Left renal pelvis (tissue), 4 donors: ENCODE measurements at places on chromosomes 13 and 19. TPM values are rescaled to one million over a fixed set of nuclear protein-coding genes. Genes with fewer than 3 reads are reported as not detected.

GRCh38 chr13:75749407-75749806, 113.3 kb downstream of the LMO7 start:
- DNase-seq = no peak

DNA sequence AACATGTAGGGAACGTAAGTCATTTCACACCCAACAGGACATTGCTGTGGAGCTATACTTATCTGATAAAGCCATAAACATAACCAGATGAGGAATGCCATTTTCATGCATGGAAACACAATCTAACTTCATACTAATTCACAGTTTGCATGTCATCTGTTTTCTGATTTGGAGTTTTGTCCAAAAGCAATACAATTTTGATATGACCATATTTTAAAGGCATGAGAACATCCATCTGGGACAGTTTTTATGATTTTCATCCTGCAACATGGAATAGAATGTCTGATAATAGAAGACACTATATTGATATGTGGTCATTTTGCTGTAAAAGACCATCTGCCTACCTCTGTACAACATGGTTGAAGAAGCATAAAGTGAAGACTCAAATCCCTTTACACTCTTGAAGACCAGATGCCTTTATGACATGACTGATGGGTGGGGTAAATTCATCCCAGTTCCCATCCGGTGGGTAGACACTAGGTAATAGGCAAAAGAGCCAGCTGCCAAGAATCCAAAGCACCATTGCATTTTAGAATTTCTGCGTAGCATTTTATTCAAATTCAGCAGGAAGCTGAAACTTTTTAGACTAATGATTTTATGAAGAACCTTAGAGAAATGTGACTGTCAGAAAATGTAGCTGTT, 309.8 kb downstream of the LMO7 start:
- DNase-seq = no peak

The FXYD5 gene
- 29.7 TPM for polyA plus RNA-seq

GRCh38 chr13:60392131-60392530, 4.9 kb upstream of the TDRD3 start:
- DNase-seq = no peak

DNA sequence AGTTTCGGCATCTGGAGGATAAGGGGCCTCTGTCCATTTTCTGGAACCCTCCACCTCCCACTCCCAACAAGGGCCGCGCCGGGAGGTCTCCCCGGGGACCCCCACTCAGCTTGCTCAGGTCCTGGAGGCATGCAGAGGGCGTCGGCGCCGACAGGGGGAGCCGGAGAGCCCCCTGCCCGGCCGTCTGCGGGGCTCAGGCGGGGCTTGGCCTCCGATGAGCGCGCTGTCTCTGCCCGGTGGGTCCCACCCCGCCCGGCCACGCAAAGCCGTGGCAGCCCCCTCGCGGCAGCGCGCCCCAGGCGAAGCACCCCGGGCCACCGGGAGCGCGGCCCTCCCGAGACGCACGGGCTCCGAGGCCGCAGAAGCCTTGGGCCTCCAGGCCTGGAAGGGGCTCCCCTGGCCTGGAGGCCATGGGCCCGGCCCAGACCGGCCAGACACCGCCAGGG, 149.7 kb upstream of the ZNF536 start:
- DNase-seq = no peak

- no peak for DNase-seq
Measured at GRCh38 chr13:79384022-79384610, 21.9 kb downstream of the RBM26 start.

GRCh38 chr13:64546371-64546770, 2683.8 kb downstream of the PCDH9 start:
- DNase-seq = no peak

GRCh38 chr13:51827254-51827653, 17.7 kb downstream of the TMEM272 start:
- no peak for DNase-seq

GRCh38 chr19:55546822-55547614, 1.7 kb upstream of the SBK3 start:
- DNase-seq = no peak

The ZNF154 gene
- polyA plus RNA-seq = 22.8 TPM

GRCh38 chr13:51814825-51815650, 11.1 kb upstream of the DHRS12 start:
- DNase-seq = no peak

The TINCR gene
- 0.09 TPM for polyA plus RNA-seq

- no peak for DNase-seq
Measured at GRCh38 chr13:89165685-89166084, 1494.5 kb downstream of the SLITRK5 start.

DNA sequence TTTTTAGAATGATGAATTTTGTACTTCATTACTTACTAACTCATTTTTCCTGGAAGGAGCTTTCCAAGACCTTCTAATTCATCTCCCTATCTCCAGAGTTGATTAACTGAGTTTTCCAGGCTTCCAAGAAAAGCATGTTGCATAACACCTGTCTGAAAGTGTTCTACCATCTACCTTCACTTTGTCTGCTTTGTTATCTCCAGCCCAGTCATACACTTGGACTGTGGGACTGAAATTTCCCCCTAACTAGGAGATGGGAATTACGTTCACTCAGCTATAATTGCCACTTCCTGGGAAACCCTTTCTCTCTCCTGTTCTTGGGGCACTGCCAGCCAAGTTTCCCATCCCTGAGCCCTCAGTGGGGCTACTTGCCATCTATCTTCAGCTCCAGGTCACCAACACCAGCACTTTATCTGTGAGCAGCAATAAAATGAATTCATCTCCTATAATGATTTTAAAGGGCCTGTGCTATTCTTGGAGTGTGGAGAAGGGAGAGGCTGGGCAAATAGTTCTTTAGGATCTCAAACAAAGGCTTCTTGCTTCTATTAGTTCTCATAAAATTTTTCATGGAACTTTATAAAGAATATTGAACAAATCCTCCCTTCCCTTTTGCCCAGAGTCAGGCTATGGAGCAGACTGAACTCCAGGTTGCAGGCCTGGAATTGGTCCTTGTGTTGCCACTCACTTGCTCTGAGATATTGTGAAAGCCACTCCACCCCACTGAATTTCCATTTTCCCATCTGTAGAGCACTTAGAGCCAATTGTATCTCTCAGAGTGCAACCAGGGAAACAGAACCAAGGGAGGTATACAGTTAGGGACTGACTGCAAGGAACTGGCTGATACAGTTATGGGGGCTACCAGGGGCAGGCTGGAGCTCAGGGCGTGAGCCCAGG, 17.8 kb upstream of the ATP12A start:
- DNase-seq = no peak

DNA sequence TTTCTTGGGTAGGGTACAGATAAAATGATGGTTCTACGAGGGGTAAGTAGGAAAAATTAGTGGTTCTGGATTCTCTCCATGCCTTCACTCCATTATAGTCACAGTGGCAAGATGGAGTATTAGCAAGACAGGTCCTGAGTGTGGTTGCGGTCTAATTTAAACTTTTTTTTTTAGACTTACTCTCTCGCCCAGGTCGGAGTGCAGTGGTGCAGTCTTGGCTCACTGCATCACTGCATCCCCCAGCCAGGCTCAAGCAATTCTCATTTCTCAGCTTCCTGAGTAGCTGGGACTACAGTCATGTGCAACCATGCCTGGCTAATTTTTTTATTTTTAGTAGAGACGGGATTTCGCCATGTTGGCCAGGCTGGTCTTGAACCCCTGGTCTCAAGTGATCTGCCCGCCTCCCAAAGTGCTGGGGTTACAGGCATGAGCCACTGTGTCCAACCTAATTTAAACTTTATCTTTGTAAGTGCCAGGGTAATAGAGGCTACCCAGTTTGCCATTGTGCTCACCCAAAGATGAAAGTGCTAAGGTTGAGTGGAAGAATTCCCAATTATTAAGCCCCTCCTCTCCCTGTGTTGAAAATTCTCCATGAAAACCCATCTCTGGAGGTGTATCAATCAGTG, 135.6 kb downstream of the TM9SF2 start:
- DNase-seq = no peak

GRCh38 chr13:40388617-40389016, 277.8 kb downstream of the FOXO1 start:
- no peak for DNase-seq

DNA sequence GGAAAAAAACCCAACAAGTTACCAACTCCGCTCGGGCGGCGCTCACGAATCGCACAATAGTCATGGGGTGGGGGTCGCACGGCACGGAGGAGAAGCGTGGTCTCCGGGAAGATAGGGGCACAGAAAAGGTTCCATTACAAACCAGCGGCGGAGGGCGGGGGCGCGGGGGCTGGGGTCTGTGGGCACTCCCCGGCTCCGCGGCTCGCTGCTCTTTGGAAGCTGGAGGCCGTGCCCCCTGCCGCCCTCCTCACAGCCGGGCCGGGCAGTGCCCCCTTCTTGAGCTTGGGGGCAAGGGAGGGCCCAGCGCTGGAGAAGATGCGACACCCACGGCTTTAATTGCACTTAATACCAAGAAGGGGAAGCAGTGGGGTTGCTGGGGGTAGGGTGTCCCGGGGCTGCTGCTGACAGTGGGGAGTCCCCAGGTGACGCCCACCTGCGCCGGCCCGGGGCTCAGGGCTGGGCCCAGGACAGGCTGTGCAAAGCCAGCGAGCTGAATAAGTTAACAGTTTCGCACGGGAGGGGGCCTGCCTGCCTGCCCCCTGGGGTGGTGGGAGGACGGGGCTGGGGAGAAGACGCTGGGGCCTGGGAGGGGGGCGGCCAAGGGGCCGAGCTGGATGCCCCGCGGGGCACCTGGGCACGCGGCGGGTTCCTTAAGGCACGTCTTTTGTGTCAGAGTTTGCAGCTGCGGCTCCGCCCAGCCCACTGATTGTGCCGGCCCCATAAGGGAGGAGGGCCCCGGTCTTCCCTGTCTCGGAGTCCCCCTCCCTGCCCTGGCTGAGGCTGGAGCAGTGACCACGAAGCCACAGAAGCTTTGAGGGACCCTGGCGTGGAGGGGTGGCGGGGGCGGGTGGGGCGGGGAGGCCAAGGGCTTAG, 9.8 kb downstream of the DCAF15 start:
- no peak for DNase-seq

DNA sequence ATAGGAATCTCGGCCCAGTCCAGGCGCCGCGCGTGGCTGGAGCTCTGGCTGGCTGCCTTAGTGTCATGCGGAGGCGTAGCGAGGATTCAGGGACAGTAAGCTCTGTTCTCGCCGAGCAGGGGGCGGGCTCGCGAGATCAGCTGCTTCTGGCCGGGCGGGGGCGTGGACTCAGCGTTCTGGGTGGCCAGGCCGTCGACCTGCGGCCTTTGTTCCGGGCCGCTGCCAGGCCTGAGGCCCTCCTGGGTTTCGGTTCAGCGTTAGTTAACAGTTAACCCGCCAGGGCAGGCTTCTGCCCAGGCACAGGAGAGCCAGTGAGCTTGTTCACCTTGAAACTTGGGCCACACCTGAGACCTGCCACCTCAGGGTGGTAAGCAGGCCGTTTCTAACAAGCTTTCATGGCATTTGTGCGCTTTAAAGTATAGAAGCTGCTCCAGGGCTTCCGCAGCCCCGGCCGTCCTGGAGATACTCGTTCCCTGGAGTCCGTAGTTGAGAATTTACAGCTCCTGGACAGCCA, 332.2 kb upstream of the SGCG start:
- DNase-seq = no peak

The EXOC3L2 gene
- polyA plus RNA-seq = 10.7 TPM

The KANK2 gene
- 199 TPM for polyA plus RNA-seq

DNA sequence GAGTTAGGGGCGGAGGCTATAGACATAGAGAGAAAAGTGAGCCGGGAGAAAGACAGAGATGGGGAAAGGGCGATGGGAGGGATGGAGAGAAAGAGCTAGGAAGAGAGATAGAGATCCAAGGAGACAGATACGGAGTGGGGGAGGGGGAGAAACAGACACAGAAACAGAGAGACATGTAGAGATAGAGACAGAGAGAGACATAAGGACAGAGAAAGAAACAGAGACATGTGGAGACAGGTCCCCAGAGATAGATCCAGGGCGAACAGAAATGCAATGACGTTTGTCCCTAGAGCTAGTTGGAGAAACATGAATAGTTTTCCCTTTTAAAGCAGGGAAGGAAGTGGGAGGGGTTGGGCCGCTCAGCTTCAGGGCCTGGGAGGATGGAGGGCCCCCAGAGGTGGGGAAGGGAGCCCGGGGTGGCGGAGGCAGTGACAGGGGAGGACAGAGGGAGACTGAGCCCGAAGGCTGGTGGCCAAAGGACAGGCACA, 4.6 kb downstream of the PPP1R14A start:
- no peak for DNase-seq

DNA sequence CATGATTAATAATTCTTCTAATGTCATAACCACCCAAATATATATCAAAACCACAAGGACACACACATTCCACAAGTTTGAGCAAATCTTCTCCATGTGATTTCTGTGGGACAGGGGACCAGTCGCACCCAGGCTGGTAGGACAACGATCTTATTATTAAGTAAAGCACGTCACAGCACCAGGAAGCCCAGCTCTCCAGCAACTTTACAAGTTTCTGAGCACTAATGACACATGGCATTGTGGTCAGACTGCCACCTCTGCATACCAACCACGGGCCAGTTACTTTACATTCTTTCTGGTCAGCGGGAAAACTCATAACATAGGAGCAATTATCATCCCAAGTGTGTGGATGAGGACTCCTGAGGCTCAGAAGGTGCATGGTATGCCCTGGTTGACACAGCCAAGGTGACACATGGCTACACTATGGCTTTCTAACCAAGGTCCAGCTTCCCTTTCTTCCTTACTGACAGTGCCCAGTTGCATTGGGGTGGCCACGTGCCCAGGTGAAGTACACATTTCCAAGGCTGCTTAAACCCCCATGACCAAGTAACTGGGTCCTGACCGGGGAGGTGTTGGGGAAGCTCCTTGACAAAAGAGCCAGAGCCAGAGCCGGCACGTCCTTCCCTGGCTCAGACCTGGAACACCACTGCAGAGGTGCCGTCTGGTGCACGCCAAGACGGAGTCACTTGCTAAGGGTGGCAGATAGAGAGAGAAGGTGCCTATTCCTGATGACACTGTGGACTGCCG, 27.4 kb downstream of the LATS2 start:
- no peak for DNase-seq

GRCh38 chr13:60120617-60121336, 43.0 kb downstream of the DIAPH3 start:
- no peak for DNase-seq

DNA sequence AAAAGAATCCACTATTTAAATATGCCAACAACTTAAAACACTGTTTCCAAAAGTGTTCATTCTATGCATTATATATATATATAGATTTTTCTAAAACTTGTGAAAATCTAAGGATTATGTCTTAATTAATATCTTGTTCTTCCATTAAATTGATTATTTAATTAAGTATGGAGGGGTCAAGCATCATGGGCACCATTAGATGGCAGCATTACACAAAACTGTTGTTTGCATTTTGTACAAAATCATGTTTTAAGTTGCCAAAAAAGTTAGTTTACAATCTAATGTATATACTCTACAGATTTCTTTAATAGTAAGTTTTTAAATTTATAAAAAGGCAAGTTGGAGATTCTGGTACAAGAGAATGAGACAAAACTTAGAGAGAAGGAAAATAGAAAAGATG, 213.2 kb upstream of the EDNRB start:
- DNase-seq = no peak

GRCh38 chr13:89554801-89555200, 1792.7 kb upstream of the MIR17HG start:
- DNase-seq = no peak

The DACT3 gene
- 23.7 TPM for polyA plus RNA-seq
